ENCODE measurements at places on chromosomes 5 and 9. TPM values are rescaled to one million over a fixed set of nuclear protein-coding genes. Genes with fewer than 3 reads are reported as not detected.

- no peak for DNase-seq
Measured at GRCh38 chr5:884345-885126, 8.1 kb downstream of the BRD9 start.

- DNase-seq = no peak
Measured at GRCh38 chr5:68849906-68850305, 243.9 kb upstream of the SLC30A5 start.

GRXCR2 gene
- not detected for polyA plus RNA-seq

C6 gene
- polyA plus RNA-seq = 0.05 TPM

RASGRF2 gene
- polyA plus RNA-seq = 0.85 TPM

GRCh38 chr5:177093082-177093712 lies 6.5 kb downstream of the FGFR4 start:
- no peak for DNase-seq

DNA sequence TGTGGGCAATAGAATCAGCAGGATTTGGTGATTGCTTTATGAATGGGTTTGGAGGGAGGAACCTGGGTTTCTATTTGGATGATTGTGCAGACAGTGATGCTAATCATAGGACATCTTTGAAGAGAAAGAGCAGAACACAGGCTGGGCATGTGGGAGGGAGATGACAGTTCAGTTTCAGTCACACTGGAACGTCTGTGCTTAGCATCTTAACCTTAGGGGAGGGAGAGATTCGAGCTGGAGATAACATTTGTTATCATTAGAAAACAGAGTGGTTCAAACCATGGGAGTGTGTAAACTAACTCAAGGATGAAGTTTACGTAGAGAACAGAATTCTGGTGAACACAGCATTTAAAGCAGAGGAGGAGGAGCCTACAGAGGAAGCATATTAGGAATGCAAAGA lies 138.6 kb upstream of the PPP2R2B start:
- DNase-seq = no peak

DNA sequence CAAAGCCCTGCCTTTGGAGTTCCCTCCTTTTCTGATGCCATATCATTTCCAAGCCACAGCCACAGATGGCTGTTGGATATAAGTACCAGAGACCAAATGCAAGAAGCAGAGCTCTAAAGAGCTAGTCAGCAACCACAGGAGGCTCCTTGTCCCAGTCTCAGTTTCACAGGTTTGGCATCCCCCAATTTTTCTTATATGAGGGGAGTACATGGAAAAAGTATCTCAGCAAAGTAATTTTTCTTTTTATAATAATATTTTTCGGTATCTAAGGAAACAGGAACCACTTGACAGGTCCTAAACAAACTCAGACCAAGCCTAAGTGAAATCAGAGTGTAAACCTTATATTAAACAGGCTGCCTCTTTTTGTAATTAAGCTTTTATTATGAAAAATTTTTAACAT lies 20.1 kb downstream of the GZMK start:
- DNase-seq = no peak

DNA sequence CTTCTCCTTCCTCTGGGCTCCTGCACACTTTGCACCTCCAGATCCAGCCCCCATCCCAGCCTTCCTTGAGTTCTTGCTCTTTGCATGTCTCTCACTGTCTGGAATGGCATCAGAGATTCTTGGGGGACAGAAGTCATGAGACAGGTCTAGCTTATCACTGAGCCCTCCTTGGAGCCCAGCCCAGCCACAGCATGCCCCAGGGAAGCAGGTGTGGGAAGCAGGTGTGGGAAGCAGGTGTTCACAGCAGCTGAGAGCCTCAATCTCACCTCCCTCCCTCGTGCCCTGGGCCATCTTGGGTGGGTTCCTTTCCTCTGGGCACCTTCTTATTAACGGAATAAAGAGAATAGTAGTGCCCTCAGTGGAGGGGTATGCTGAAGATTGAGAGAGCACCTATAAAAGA lies 27.2 kb downstream of the SLC6A7 start:
- no peak for DNase-seq

LMX1B gene
- not detected for polyA plus RNA-seq

- DNase-seq = no peak
Measured at GRCh38 chr5:126334760-126335159, 88.4 kb upstream of the GRAMD2B start.

PCDHA4 gene
- polyA plus RNA-seq = 0.25 TPM

DNA sequence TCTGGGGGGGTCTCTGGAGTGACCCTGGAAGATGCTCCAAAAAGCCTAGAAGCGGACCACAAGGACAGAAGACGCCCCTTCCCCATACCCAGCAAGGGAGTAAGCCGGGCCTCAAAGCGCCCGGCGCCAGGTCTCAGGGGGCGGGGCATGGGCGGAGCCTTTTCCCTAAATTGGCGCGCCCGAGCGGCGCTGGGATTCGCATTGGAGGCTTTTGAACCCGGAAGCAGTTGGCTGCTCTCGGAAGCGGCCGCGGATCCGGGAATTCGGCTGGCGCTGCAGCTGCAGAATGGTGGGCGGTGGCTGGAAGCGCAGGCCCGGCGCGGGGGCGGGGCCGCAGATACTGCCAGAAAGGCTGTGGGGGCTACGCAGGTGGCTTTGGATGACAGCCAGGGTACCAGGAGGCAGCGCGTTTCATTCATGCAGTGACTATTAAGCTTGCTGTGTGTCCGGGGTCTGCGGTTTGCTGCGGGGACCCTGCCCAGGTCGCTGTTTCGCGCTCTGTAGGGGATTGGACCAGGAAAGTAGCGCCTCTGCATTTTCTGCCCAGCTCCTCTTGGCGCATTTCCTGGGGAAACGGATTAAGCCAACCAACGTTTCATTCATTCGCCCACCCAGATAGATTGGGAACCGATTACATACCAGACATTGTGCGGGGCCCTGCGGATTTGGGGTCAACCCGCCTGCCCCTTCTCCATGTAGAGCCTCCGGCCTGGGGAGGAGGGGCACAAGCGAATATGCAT lies 83.0 kb upstream of the FREM1 start:
- DNase-seq = peak; percentile 2

DNA sequence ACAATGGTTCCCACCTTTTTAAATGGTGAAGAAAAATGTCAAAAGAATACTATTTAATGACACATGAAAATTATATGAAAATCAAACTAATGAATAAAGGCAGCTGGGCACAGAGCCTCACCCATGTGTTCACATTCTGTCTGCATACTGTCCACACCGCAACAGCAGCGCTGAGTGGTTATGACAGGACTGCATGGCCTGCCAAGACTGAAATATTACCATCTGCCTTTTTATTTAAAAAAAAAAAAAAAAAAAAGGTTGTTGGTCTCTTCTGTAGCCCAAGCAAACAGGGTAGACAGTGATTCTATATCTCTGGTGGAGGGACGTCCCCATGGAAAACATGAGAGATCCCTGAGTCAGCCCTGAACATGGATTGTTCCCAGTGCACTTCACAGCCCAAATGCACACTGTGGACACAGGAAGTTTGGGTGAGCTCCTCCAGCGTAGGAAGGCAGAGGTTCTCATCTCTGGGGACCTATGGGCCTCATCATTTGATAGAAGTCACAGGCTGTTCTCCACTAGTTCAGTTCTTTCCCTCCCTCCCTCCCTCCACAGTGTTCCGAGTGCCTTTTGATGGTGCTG lies 44.9 kb upstream of the SHC3 start:
- no peak for DNase-seq

GRCh38 chr9:89701221-89701798 lies 96.5 kb downstream of the GADD45G start:
- DNase-seq = no peak

DNA sequence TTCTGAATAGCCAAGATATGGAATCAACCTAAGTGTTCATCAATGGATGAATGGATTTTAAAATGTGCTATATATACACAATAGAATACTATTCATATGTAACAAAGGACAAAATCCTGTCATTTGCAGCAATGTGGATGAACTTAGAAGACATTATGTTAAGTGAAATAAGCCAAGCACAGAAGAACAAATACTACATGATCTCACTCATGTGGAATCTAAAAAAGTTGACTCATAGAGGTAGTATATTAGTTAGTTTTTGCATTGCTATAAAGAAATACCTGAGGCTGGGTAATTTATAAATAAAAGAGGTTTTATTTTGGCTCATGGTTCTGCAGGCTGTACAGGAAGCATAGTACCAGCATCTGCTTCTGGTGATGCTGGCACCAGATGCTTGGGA lies 8.1 kb downstream of the CATSPER3 start:
- no peak for DNase-seq

GRCh38 chr5:24788829-24789514 lies 144.2 kb upstream of the CDH10 start:
- peak; percentile 74 for DNase-seq

MLANA gene
- polyA plus RNA-seq = not detected

- DNase-seq = no peak
Measured at GRCh38 chr5:172881691-172882370, 47.8 kb downstream of the ERGIC1 start.

- DNase-seq = no peak
Measured at GRCh38 chr9:16268067-16268881, 602.2 kb downstream of the BNC2 start.

DNA sequence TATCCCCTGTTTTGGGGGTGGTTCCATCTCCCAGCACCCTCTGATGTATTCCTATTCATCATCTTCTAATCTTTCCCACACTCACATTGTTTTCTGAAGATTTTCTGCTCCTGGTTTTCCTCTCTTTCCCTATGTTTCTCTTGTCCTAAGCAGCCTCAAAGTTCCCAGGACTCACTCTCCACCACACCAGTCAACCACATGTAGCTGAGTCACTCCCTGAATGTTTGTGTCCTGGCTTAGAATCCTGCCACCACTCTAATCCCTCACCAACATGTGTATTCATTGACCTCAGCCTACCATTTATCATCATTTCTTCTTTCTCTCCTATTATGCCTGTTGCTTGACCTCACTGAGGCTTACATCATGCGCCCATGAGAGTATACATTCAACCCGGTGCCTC lies 282.4 kb upstream of the ADAMTS16 start:
- no peak for DNase-seq

SLIT3 gene
- polyA plus RNA-seq = 26.8 TPM

DNA sequence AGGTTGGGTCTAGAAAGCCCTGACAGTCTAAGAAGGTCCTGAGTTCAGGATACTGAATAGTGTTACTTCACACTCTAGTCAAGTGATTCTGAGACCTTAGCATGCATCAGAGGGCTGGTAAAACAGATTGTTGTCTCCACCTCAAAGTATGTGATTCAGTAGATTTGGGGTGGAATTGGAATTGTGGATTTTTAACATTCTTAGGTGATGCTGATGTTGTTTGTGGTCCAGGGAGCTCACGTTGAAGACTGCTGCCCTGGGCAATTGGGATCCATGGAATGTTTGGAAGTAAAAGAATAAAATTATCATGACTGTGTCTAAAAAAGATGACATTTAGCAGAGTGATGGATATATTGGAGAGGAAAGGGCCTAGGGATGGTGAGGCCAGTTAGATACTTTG lies 75.6 kb downstream of the VCAN start:
- no peak for DNase-seq

DNA sequence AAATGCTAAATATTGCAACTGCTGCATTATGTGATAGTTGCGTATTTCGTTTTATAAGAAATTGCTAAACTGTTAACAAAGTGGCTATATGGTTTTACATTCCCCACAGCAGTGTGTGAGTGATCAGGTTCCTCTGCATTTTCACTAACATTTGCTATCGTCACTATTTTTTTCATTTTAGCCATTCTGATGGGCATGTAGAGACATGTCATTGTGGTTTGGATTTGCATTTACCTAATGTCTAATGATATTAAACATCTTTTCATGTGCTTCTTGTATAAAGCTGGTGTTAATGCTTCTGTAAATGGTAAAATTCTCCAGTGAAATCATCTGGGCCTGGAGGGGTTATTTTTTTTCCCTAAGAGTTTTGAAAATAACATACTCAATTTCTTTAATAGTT lies 61.6 kb downstream of the ERCC6L2 start:
- DNase-seq = no peak

- no peak for DNase-seq
Measured at GRCh38 chr5:92795633-92796032, 785.4 kb downstream of the NR2F1-AS1 start.

GRCh38 chr5:154523709-154524108 lies 45.7 kb upstream of the HAND1 start:
- no peak for DNase-seq

DNA sequence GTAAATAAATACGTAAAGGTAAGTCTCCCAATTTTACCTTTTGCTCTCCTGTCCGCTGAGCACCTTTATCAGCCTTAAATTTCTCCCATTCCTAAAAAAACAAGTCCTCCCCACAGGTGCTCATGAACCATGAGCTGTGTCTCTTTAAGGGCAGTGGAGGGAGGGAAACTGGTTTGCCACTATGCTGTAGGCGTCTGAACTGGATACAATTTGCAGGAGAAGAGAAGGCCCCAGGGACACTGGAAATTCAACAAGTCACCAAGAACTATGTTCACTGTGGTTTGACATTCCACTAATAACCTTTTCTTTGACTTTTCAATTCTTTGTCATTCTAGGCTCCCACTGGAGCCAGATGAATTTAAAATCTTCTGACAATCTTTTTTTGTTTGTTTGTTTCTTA lies 72.2 kb downstream of the LHFPL2 start:
- no peak for DNase-seq

DNA sequence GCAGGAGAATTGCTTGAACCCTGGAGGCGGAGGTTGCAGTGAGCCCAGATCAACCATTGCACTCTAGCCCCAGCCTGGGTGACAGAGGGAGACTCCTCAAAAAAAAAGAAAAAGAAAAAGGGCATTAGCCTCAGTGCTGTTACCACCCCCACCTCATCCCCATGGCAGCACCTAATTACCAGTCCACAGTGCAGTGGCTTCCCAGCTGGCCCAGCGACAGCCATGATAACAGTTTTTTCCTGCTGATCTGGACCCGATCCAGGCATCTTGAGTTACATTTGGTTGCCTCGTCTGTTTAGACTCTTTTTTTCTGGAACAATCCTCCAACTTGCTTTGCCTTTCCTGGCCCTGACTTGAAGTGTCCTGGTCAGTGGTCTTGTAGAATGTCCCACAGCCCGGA lies 24.4 kb downstream of the NCS1 start:
- no peak for DNase-seq

DNA sequence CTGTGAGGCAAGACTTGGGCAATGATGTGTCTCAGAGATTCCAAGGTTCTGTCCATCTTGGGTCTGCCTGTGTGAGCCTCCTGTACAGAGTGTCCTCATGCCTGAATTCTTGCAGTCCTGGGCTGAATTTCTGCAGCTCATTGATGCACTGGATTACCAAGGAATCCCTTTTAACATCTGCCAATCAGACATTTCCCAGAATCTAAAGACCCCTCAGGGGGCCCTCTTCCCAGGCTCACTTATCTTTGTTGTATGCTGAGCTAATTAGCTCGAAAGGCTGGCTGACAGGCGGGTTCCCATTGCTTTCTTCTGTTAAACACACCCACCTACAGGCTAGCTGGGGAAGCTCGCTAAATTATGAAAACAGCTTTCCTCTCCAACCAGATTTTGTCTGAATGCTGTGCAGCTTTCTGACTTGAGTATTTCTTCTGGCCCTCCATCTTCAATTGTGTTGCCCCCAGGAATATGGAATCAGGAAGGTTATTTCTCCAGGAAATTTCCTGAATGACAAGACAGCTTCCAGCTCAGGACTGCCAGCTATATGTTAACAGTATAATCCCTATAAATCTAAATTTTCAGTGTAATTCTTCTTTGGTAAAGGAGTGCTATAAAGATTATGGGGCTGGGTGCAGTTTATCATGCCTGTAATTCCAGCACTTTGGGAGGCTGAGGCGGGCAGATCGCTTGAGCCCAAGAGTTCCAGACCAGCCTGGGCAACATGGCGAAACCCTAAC lies at the start of gene LIX1:
LIX1 (minus strand) TSS at position 91 of the 734 bp plus-strand sequence; CDS start at position 56, 35 bp downstream.
- no peak for DNase-seq

GRCh38 chr5:110048491-110048890 lies 358.8 kb downstream of the MAN2A1 start:
- DNase-seq = no peak

All from BJ (cell line).